Activated effector memory CD4-positive, alpha-beta T cell treated with Interleukin-2 at 50 U/mL for 16 hours (primary cell): ENCODE measurements at places on chromosomes 4 and X.

DNA sequence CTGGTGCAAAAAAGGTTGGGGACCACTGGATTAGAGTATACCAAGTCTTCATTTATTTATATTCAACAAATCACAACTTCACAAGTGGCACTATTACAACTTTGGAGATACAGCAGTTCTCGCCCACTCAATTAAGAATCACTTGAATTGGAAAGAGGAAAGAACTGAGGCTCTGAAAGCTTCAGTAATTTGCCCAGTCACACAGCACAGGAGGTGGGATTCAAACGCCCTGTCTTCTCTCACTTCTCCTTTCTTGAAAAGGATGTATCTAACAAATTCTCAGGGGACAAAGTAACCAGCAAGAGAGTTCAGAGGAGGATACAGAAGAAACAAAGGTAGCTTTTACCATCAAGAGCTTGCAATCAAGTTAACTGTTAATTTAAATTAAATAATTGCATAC lies 12.4 kb downstream of the SMIM14 start:
- DNase-seq = no peak

GRCh38 chrX:10240918-10241317 lies 84.1 kb downstream of the CLCN4 start:
- no peak for DNase-seq

DNA sequence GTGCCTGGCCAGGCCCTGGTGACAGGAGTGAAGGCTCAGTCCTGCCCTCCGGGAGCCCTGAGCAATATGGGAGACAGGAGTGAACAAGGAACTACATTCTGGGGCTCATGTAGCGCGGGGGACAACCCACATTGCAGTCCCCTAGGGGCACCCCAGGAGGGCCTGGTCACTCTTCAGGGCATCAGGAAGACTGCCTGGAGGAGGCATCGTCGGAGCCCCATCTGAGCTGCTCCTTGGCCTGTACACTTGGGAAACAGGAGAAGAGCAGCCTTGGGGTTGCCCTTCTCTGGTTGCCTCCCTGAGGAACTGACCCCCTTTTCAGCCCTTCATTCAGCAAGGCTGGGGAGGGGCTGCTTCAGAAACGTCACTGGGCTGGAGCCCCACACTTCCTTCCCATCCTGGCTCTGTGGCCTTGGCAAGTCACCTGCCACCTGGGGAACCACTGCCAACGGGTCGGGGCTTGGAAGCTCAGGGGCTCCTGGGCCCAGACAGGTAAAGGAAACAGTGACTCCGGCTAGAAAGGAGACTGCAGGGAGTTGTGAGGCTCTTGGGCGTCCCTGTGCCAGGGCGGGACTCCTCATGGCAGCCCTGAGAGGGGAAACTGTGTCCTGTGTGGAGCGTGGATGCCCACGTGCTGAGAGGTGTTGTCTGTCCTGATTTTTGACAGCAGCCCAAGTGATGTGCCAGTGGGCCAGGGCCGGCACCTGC lies 10.1 kb downstream of the WFS1 start:
- no peak for DNase-seq

DNA sequence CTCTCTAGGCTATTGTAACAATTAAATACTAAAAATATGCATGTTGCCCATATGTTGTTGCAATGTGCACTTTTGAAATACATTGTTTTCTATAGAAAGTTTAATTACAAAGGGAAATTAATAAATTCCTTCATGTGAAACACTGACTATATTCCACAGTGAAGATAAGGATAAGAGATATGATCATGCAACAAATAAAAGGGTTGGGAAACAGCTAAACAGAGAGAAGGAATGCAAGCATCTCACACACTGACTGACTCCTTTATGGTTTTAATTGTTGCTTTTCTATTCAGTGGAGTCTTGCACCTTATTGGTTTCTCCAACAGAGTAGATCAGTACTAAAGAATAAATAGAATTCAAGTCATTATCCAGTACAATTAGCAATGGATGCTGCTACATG lies 37.8 kb downstream of the ELOVL6 start:
- no peak for DNase-seq
